SW480 (cell line): ENCODE measurements at places on chromosomes 7 and 10.

GRCh38 chr7:96426027-96426426 is 104.1 kb upstream of the SLC25A13 start:
- no peak for DNase-seq

DNA sequence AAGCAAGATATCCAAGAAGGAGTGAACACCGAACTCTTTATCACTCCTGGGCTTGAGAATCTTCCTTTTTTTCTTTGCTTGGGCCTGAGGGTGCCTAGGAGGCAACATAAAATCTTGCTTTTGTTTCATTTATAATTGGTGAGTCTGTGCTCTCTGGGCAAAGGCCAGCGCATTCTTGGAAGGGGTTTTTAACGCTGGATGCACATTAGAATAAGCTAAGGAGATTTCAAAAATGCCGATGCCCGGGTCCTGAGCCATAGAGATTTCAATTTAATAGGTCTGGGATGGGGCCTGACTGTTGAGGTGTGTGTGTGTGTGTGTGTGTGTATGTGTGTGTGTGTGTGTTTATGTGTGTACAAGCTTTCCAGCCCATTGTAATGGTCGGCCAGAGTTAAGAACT is 62.0 kb upstream of the SORCS3 start:
- no peak for DNase-seq

DNA sequence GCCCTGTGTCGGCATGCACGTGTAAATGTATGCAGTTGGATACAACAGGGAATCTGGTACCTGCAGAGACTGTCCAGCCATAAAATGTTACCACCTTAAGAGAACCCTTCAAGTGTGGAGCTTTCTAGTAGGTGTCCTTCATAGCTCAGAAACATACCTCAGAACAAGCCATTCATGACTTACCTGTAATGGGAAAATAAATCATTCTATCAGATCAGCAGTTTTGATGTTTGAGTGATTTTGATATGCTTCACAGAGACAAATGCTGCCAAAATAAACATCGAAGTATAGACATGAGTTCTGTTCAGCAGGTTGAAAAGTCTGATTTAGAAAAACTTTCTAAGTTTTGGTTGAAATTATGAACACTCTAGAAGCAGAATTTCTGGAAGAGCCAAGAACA is 33.5 kb upstream of the UMAD1 start:
- no peak for DNase-seq

DNA sequence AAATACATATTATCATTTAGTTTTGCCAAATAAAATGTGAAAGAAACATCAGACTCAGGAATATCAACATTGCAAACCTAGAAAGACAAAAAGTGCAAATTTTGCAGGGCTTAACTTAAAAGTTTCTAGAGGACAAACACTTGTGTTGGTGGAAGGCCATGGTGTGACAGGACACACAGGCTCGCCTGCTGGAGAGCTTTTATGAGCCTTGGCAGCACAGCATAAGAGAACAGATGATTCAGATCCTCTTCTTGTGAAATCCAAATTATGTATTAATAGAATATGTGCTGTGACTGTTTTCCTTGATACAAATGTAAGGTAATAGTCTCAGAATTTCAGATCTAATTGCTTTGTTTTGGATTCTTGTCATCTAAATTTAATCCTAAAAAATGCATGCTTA is 72.9 kb upstream of the ABCB5 start:
- no peak for DNase-seq

DNA sequence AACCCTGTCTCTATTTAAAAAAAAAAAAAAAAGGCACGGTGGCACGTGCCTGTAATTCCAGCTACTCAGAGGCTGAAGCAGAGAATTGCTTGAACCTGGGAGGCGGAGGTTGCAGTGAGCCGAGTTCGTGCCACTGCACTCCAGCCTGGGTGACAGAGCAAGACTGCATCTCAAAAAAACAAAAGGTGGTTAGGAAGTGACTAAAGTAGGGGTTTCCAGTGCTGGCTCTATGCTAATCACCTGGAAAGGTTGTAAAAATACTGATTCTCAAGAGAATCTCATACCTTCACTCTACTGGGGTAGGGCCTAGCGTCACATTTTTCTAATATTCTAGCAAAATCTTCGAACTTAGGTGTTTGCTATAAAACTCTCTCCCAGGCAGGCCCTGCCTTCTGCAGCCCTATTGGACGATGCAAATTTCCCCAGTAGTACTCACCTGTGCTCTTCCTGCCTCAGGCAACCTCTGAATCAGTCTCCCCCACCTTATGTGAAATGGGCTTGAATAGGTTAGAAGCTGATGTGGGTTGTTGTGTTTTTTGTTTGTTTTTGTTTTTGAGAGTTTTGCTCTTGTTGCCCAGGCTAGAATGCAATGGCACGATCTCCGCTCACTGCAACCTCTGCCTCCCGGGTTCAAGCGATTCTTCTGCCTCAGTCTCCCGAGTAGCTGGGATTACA is 3.5 kb downstream of the ZP3 start:
- DNase-seq: no peak

- DNase-seq: no peak
Measured at GRCh38 chr7:113371416-113372043, 253.2 kb upstream of the SMIM30 start.

DNA sequence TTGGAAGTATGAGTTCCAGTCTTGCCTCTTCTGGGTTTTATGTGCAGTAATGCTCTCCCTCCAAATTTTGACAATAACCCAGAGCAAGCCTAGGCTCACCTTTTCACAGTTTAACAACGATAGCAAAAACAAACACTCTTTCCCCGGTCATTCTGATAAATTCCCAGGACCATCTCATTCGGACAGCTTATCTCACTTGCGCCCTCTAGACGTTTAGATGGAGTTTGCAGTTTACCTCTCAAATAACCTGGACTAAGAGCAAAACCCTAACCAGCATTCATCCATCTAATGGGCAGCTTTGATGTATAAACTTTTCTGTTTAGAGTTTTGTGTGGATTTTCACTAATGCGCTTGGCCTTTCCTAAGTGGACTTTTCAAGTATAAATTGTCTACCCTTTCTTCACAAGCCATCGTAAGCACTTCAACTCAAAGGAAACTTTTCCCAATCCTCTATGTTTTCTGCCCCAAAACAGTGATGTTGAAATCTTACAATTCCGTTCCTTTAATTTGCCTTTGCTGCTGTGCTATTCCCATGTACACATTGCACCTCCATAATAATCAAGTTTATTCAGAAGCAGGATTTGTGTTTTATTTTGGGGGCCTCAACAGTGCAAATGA is 114.9 kb downstream of the HDAC9 start:
- DNase-seq: peak; percentile 41

DNA sequence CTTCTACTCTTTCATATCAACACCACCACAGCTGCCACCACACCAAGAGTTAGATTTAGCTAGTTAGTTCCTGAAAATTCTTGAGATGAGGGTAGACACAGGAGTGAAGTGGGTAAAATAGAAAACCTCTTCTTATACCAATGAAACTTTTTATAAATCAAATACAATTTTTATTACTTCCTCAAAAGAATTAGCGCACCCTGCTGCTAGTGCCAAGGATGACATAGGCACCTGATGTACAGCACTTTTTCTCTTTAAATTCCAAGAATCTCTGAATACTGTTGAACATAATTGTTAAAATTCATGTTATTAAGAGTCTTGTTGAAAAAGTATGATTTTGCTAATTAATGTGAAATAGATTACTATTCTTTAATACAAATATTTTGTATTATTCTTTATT is 11.4 kb downstream of the ZWINT start:
- no peak for DNase-seq

DNA sequence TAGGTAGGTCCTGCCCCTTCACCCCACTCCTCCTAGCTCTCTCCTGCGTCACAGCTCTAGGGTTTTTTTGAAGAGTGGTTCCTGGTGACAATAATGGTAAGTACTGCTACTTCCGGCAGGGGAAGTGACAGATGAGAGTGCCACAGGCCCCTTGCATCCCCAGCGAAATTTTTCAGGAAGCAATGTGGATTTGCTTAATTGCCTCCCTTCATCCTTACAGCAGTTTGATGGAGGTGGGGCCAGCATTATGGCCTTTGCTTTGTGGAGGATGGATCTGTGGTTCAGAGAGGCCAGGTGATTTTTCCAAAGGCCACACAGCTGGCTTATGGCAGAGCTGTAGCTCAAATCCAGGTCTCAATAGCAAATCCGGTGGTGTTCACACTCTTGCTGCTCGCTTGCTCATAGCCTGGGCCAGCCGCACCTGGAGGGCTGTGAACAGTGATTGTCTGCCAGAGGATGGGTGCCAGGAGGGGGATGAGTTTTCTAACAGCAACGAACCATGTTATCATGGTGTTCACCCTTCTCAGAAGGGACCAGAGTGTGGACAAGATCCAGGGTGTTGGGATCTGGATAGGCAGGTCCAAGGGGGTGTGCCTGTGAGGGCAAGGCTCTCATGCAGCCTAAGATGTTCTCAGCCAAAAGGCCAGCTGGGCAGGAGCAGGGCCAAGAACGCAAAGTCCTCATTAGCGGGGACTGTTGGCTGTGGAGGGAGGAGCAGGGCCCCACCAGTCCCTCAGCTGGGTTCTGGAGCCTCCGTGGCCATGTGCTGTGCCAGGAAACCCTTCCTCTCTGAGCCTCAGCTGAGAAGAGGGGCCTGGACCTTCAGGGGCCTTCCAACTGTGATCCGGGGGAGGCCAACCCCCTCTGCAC is 89.0 kb downstream of the EMX2 start:
- DNase-seq: no peak
